ENCODE measurements at places on chromosomes 12 and 14.

DNA sequence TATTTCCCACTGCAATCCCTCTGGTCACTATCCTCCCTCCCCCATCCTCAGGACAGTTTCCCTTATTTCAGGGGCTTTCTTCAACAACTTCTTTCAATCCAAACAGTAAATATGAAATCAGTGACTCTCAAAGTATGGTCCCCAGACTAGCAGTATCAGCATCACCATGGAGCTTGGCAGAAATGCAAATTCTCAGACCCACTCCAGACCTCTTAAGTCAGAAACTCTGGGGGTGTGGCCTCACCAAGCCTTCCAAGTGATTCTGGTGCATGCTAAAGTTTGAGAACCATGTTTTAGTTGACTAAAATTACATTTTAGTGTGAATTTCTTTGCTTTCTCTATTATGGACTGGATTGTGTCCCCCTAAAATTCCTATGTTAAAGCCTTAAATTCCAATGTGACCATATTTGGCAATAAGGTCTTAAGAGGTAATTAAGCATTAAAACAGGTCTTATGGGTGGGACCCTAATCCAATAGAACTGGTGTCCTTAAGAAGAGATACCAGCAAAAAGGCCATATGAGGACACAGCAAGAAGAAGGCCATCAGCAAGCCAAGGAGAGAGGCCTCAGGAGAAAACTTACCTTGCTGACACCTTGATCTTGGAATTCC is 23.2 kb downstream of the ATP2B1 start:
- DNase-seq, result no peak

DNA sequence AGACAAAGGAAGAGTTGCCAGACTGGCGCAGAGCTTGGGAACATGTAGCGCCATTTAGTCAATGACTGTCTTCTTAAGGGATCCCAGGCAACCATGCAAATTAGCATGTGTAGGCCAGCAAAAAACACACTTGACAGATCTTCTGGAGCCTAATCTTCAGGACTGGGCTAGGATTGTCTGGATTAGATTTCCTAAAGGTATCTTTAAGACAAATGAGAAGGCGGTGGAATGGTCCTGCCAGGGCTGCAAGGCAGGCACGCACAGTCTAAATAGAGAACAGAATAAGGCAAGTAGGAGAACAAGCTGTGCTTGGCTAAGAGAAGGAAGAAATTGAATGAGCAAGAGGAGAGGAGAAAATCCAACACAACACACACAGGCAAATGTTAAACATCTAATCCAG is 80.0 kb downstream of the CIT start:
- DNase-seq, result no peak

GRCh38 chr14:50795909-50796308 is 35.1 kb downstream of the NIN start:
- DNase-seq, result no peak

DNA sequence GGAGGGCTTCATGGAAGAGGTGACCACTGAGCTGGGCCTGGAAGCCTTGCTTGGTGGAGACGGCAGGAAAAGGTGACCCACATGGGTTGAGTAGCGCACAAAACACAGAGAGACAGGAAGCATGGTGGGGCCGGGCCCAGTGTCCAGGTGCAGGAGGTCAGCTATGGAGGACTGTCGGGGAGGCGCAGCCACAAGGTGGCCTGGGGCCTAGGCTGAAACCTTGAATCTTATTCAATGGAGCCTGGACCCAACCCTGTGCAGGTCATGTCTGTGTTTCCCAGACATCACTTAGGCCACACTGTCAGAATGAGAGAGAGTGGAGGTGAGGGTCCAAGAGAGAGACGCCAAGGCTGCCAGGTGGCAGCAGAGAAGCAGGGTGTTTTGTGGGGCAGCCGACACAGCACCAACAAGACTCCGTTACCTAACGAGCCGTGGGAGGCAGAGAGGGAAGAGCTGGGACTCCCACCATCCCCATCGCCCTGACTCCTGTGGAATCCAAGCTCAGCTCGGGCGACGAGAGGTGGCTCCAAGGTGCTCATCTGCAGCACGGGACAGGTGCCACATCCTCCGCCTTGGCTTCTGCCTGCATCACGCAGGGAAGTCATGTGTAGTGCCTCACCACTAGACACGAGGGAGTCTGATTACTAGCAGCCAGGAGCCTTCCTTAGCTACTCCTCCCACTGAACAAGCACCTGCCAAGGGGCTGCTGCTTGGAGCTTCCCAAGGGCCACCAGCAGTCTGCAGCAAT is 38.7 kb downstream of the DEGS2 start:
- no peak for DNase-seq

DNA sequence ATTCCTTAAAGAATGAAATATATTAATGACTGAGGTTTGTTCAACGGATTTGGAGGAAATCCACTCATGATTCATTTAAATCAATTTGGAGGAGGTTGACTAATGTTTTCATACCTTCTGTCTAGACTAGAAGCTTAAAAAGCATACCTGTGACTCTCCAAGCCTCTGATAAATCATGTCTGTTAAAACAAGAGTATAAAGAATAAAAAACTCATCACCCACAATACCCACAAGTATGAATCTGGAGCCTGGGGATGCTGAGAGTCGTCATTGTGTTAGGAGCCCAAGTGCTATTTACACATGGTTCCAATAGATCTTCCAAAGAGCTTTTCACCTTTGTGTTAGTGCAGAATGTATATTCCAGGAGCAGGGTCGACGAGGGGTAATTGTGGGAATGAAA is 86.8 kb upstream of the ADAMTS20 start:
- no peak for DNase-seq

DNA sequence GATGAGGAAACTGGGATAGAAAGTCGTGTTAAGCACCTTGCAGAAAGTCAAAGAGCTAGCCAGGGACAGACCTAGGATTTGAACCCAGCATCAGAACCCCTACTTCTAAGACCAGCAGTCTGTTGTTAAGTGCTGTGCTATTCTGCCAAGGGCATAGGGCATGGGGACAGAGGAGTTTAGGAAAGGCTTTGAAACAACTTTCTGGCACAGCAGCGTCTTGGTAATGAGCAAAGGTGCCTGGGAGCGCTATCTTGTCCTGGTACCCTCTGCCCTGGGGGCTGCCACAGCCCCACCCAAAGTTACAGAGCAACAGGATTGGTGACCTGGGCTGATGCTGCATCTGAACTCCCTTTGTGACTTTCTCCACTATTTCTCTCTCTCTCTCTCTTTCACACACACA is 1108.1 kb downstream of the BCL11B start:
- no peak for DNase-seq

- DNase-seq, result no peak
These were observed 9.7 kb downstream of the TBC1D15 start for GRCh38 chr12:71849109-71849851.

GRCh38 chr14:71511152-71511551 is 421.1 kb upstream of the RGS6 start:
- no peak for DNase-seq

DNA sequence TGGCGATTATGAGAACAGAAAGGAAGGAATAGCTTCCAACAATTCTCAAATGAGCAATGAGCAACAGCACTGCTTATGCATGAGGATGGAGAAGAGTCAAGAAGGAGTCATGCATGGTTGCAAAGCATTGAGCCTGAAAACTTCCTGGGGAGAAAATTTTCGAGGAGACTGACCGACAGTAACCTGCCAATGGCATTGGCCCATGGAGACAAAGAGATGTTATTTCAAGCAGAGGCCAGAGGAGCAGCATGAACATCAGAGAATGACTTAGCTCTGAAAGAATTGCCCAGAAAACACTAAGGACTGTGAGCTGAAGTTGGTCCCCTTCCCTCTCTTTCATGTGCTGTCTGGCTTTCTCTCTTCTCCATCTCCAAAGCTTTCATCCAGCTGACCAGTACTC is 343.4 kb downstream of the ADAMTS20 start:
- DNase-seq, result no peak

- no peak for DNase-seq
These were observed 13.9 kb upstream of the ERC1 start for GRCh38 chr12:977156-977555.

- DNase-seq, result peak; percentile 0
These were observed 972 bp downstream of the PTGDR start for GRCh38 chr14:52268279-52269061.

DNA sequence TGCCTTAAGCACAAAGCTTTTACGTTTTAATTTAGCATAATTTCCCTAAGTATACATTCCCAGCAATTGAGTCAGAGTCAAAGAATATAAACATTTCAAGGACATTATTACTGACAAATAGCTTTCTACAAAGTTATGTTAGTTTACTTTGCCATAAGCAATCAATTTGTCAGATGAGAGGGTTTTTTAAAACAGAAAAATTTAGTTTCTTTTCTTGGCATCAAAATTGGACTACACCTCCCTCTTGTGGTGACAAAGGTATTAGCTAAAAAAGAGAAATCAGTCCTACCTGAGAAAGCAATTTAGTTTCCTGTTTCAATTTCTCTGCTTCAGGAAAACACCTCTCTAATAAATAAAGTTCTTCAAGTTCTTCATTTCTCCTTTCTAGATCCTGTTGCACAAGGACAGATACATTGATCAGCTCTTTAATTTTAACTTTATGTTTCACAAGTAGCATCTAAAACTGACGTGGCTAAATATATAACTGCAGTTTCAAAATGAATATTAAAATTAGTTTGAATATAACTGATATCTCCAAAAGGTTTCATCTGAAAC is 39.9 kb downstream of the DNAI7 start:
- DNase-seq, result no peak

DNA sequence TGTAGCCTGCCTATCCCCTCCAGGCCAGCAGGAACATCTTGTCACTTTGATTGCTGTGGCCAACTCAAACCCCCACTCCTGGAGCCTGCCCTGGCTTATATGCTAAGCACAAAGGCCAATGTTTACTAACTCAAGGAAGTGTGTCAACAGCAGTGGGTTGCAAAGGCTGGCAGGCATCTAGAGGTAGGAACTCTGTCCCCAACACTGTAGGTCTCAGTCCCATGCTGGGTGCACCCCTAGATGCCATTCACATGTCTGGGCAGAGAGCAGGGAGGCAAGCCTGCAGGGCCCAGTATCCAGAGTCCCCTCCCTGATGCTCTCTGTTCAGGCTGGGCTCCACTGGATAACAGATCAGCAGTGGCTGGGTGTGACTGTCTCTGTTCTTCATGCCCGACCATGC is 1.6 kb upstream of the HPD start:
- no peak for DNase-seq

- DNase-seq, result no peak
These were observed 7.6 kb downstream of the CDCA4 start for GRCh38 chr14:105013150-105013785.

DNA sequence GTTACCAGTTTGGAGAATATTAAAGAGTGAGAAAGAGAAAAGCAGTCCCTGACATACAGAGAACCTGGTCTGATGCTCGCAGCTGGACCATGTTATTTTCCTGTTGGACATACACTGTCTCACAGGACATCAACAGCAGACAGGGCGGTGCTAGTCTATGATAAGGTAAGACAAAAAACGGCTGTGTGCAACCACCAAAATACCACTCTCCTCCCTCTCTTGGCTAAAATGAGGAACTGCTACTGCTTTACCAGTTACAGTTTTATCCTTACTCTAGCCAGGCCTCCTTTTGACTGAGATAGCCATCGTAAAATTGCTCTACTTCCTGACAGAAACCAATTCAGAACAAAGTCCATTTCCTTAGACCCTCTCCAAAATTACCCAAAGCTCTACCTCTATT is 47.0 kb upstream of the ERGIC2 start:
- no peak for DNase-seq

- no peak for DNase-seq
These were observed 106.3 kb downstream of the SPTSSA start for GRCh38 chr14:34355584-34356263.

DNA sequence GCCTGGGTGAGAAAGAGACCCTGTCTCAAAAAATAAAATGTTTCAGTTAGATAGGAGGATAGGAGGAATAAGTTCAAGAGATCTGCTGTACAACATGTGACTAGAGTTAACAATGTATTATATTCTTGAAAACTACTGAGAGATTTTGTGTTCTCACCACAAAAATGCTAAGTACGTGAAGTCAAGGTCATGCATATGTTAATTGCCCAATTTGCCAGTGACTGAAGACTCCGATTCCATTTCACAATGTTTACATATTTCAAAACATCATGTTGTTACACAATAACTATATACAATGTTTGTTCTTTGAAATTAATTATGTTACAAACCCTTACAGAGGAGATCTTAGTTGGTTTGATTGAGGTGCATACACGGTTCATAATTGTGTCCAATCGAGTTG is 52.1 kb downstream of the SLC15A4 start:
- no peak for DNase-seq

- DNase-seq, result no peak
These were observed 78.3 kb downstream of the BAZ1A start for GRCh38 chr14:34796902-34797301.

- no peak for DNase-seq
These were observed 180.9 kb downstream of the AEBP2 start for GRCh38 chr12:19620222-19620621.

- no peak for DNase-seq
These were observed 44.1 kb downstream of the PLXNC1 start for GRCh38 chr12:94192506-94192905.

GRCh38 chr14:49961270-49962222 is 68.7 kb downstream of the ARF6 start:
- no peak for DNase-seq

GRCh38 chr12:11876307-11876706 is 194.4 kb upstream of the BCL2L14 start:
- no peak for DNase-seq

- DNase-seq, result no peak
These were observed 71.5 kb upstream of the DCD start for GRCh38 chr12:54719691-54720090.

GRCh38 chr12:9244894-9245293 is 36.7 kb upstream of the PZP start:
- no peak for DNase-seq

- DNase-seq, result no peak
These were observed 47.7 kb upstream of the FAM181A start for GRCh38 chr14:93879362-93879983.

- no peak for DNase-seq
These were observed 210.0 kb downstream of the RASSF9 start for GRCh38 chr12:85626001-85626783.

DNA sequence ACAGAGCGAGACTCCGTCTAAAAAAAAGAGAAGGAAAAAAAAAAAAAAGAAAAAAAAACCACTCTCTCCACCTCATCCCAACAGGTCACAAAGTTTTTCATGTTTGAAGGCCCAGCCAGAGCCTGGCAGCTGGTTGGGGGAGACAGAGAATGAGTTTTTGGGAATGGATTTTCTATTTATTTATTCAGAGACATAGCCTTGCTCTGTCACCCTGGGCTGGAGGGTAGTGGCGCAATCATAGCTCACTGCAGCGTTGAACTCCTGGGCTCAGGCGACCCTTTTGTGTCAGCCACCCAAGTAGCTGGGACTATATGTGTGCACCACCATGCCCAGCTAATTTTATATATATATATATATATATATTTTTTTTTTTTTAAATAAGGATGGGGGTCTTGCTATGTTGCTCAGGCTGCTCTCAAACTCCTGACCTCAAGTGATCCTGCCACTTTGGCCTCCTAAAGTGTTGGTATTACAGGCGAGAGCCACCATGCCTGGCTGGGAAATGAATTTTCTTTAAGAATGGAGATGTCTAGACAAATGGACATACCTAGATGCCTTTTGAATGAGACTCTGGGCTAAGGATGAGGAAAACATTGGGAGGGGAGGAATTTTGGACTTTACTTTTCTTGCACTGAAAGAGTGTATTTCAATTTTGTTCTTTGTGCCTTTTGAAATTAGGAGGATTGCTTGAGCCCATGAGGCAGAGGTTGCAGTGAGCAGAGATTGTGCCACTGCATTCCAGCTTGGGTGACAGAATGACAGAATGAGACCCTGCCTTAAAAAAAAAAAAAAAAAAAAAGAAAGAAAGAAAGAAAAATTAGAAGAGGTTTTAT is 16.9 kb upstream of the PPP1R1A start:
- DNase-seq, result no peak

GRCh38 chr14:61145034-61145902 is 135.9 kb downstream of the TMEM30B start:
- DNase-seq, result no peak

- DNase-seq, result no peak
These were observed 14.3 kb upstream of the KRT73 start for GRCh38 chr12:52632656-52633055.

Data from stimulated activated CD4-positive, alpha-beta T cell treated with anti-CD3 and anti-CD28 coated beads, TNF-alpha, amount 100 ng/mL, for 4 hours (primary cell).